Left colon (tissue), 2 donors: ENCODE measurements at places on chromosomes 13 and 19.

GRCh38 chr13:21034603-21035191 lies 26.7 kb downstream of the LATS2 start:
- no peak for DNase-seq

GRCh38 chr13:29704648-29705047 lies 109.2 kb upstream of the SLC7A1 start:
- no peak for DNase-seq

- DNase-seq: no peak
Observed at GRCh38 chr19:8150178-8150865, 930 bp upstream of the FBN3 start.

GRCh38 chr19:50661766-50662650 lies 12.8 kb downstream of the C19orf81 start:
- DNase-seq: no peak

DNA sequence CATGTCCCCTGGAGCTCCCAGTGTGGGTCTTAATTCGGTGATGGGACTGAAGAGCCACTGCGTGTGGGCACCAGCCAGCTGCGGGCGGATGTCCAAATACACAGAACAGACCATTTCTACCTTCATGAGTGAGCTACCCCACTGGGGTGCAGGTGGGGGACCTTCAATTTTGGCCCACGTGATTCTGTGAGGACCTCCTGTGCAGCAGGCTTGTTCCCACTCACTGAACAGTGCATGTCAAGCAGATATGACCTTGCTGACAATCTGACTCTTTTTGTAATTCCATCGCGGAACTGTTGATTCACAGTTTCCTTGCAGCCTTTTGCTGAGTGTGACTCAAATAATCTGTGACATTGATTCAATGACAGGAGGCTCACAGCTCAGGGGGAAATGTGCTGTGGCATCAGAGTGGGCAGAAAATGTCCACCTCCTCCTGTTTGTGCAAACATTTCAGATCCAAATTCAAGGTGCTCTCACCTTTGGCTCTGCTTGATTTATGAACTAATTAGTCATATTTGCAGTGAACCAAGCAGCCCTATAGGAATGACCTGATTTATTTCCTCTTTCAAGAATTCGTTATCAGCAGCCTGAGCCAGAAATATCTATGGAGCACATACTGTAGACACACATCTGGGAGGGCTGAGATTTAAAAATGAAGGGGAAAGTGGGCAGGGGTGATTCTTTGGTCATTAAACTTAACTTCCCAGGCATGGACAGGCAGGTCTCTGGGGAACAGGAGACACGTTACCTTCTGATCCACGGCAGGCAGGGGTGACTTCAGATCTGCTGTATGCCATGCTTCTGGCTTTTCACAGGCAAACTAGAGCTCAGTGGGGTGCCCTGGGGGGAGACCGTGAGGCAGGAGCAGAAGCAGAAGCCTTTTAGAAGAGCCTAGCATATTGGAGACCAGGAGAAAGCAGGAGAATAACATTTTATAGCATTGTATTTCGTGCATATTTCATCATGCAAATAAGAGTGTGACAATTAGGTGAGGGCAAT lies 170.0 kb upstream of the KL start:
- DNase-seq: no peak

DNA sequence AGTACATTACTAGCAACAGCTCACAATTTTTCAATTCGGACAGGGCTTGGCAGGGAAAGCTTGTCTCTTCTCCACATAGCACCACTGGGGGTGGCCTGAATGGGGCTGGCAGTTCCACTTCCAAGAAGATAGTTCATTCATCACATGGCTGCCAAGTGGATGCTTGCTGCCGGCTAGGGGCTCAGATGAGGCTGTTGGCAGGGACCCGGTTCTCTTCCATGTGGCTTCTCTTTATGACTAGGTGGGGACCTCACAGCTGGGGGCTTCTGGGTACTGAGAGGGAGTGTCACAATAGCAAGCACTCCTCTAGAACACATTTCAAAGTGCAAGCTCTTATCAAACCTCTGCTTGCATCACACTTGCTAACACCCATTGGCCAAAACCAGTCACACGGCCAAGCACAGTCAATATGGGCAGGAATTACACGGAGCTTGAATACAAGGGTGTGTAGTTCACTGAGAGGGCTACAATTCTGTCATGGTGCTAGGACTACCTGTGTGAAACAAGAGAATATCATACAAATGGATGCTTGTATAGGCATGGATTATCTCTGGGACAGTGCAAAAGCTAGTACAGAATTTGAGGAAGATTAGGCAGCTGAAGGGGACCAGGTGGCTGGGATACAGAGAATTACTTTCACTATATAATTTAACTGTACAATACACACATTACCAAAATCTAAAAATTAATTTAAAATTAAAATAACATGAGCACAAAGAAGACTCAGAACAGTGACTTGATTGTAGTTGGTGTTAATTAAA lies 32.3 kb downstream of the ATP7B start:
- DNase-seq: peak; percentile 20

GRCh38 chr19:374886-375235 lies 30.3 kb upstream of the MIER2 start:
- no peak for DNase-seq

- no peak for DNase-seq
Observed at GRCh38 chr19:7928741-7929701, 3.1 kb upstream of the CTXN1 start.

DNA sequence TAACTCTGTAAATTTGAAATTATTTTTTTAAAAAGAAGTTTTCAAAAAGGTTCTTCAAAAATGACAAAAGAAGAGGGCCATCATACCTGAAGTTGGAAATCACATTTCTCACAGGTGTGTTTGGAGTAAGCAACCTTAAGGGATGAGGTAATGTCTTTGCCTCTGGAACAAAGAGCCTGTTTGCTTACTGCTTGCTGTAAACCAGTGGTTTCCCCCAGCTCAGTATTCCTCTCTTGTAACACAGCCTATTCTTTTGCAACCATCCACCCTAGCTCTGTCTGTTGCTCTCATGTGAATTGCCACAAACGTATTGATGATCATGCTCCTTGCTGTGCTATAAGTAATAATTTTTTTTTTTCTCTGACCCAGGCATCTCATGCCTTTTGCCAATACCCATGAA lies 38.1 kb downstream of the UCHL3 start:
- DNase-seq: no peak

DNA sequence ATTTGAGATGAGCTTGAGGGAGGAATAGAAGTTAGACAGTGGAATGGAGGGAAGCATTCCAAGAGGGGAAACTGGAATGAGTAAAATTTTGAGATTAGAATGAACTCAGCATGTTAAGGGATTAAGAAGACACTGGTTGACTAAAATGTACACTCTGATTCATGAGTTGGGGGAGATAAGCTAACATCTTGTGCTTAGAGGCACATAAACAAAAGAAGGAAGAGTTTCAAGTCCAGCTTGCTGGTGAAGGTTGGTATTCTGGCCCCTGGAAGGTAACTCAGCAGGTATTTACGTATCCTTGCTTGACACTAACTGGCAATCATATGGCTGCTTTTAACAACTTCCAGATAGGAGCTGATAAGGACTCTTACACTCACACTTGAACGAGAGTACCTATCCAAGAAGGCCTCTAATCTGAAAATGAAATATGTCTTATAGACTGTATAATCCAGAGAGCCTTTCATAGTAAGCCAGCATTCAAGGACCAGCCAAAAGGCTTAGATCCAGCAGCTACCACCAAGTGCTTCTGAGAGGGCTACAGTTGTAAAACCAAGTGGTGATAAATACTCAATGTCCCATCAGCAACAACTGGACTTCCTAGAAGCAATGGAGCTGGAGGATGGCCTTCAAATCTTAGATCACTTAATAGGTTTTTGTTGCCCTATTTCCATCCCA lies 149.7 kb upstream of the SERP2 start:
- DNase-seq: no peak

DNA sequence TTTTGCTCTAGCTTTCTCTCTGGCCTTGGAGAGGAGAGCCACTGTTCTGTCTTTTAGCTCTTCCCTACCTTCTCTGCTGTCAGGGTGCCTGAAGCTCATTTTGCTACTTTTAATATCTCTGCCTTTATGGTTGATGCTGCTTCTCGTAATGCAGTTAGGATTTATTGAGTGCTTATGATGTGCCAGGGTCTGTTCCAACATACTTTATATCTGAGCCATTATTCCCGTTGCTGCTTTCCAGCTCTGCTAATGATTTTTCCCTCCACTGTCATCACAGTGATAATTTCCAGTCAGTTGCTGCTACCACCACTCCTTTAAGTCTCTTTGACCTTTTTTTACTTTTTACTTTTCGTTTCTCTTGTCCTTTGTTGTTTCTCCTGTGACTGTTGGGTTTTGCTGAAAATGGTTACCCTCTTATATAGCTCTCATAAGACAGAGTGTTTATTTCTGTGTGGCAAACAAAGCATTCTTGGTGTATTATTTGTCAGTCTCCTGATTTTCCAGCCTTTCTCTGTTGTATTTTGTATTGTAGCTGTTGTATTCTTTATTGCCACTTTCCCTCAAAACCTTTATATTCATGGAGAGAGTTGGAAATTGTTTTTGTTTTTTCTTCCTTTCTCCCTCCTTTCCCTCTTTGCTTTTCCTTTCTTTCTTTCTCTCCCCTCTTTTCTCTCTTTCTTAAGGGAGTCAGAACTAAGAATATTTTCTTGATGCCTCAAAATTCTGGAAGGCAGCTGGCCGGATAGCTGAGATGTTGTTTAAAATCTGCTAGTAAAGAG lies 37.4 kb downstream of the COG6 start:
- DNase-seq: no peak

- no peak for DNase-seq
Observed at GRCh38 chr19:2854849-2855248, 12.3 kb upstream of the ZNF556 start.

- peak; percentile 57 for DNase-seq
Observed at GRCh38 chr13:32639502-32640105, 53.4 kb downstream of the PDS5B start.

GRCh38 chr13:50393628-50394027 lies 378.4 kb downstream of the KCNRG start:
- no peak for DNase-seq

- no peak for DNase-seq
Observed at GRCh38 chr19:19554074-19555023, 16.3 kb downstream of the CILP2 start.

DNA sequence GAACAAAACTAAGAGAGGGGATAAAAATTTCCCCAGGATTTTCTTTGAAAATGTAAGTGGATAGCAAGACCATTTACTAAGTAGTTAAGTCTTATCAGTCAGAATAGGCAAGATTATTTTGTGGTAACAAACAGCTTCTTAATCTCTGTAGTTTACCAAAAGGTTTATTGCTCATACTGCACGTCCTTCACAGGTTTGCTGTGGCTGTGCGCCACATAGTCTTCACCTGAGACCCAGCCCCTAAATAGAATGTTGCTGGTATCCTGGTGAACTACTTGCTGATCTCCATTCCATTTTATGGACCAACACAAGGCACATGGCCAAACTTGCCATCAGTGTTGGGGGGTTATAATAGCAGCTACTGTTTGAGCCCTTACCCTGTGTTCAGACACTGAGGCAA lies 44.6 kb downstream of the FNDC3A start:
- DNase-seq: no peak

DNA sequence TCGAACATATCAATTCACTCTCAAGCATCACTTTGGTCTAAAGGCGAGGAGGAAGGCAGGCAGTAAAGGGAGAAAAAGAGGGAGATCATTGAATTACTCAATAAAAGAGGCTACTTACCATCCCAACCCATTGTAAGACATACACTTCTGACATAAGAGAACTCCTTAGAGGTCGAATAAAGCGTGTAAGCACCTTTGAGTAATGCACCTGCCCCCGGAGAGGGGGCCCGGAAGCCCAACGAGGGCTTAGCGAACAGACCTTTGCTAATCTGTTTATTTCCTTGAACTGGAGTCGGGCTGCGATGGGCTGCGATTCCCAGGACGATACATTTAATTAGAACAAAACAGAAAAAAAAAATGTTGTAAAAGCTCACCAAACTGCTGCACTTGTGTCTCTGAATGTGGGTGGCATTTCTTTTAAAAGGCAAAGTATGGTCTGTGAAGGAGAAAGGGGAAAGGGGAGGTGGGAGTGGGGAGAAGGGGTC lies 3.0 kb downstream of the ZC3H4 start:
- DNase-seq: no peak

GRCh38 chr13:97284558-97284957 lies 62.4 kb downstream of the MBNL2 start:
- DNase-seq: no peak

GRCh38 chr13:50845211-50845610 lies 1.7 kb upstream of the DLEU7 start:
- DNase-seq: no peak

- DNase-seq: peak; percentile 2
Observed at GRCh38 chr19:16203256-16204004, 5.7 kb downstream of the AP1M1 start.

DNA sequence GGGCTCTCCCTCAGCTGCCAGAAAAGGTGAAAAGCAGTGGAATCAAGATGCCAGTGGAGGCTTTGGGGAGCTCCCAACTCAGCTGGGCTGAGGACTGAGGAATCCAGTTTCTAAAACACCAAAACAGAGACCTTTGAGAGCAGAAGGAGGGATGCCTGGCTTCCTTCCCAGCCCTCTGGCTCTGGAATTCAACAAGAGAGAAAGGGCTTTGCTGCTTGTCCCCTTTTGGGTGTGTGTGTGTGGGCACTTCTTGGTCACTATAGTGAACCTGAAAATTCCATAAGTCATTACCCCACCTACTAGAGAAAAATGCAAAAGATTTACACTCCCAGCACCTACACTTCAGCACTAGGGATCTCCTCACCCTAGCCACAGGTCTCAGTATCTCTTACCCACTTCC lies 30.3 kb upstream of the CYP2B6 start:
- no peak for DNase-seq

- DNase-seq: no peak
Observed at GRCh38 chr13:80000684-80001509, 340.0 kb downstream of the SPRY2 start.

- DNase-seq: no peak
Observed at GRCh38 chr19:23986623-23987022, 71.9 kb downstream of the ZNF726 start.

DNA sequence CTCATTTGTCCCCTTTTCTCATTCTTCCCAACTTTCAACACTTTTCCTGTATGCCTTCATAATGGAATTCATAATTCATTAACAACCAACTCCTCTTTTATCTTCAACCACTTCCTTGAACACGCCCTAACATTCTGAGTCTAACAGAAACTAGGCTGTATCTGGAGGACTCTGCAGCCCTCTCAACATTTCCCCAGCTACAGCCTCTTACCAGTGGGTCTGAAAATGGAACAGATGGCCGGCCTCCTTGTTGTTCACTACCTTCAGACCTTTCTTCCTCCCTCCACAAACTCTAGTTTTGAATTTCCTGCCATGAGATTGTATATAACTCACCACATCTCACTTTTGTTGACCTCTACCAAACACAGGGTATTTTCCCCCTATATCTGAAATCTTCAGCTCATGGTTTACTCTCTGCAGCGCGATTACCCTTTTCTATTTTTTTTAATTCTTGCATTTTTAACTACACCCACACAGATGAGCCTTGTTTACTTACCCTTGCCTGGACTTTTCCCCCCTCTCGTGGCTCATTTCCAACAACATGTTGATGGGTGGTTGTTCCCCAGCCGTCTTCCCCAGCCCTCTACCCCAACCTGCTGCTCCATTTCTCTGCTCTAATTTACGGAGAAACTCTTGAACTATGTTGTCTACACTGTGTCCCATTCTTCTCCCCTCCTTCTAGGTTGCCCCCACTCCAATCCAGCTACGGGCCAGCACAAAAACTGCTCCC lies 846 bp downstream of the ZNF790 start:
- peak; percentile 8 for DNase-seq

- no peak for DNase-seq
Observed at GRCh38 chr19:51065221-51065960, 499 bp upstream of the KLK13 start.
